Eye (tissue), 1 donor: ENCODE measurements at places on chromosomes 7 and 10.
A peak's percentile ranks its signal among the peaks of the same experiment; 100 is the strongest.

- no peak for DNase-seq
Observed at GRCh38 chr7:55400191-55400590, 35.1 kb downstream of the LANCL2 start.

GRCh38 chr7:30214651-30215137 is 69.7 kb upstream of the ZNRF2 start:
- no peak for DNase-seq

- DNase-seq, result peak; percentile 86
Observed at GRCh38 chr7:149147752-149148653, 750 bp downstream of the ZNF398 start.

GRCh38 chr7:89887489-89887888 is 266.8 kb upstream of the STEAP1 start:
- DNase-seq, result no peak

GRCh38 chr10:113278221-113278620 is 274.6 kb upstream of the HABP2 start:
- DNase-seq, result no peak

DNA sequence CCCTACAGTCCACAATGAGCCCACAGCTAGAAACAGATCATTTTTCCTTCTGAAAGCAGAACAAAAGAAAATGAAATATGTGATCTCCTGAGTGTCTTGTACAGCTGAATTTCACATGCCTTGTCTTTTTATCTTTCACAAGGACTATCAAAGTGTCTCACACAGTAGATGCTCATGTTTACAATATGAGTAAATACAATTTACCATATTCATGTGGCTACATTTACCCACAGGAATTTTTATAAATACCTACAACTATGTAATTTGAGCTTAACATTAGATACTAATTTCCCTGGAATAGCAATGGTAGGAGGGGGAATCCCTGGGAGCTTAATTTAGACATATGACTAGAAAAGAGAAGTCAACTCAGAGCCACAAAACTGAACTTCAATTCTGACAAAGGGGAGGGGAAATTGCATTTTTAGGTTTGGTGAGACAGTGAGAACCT is 186.2 kb downstream of the MACC1 start:
- DNase-seq, result no peak

- peak; percentile 95 for DNase-seq
Observed at GRCh38 chr10:129968853-129969183, 4.7 kb upstream of the EBF3 start.

- DNase-seq, result no peak
Observed at GRCh38 chr7:17402628-17403278, 104.3 kb downstream of the AHR start.

DNA sequence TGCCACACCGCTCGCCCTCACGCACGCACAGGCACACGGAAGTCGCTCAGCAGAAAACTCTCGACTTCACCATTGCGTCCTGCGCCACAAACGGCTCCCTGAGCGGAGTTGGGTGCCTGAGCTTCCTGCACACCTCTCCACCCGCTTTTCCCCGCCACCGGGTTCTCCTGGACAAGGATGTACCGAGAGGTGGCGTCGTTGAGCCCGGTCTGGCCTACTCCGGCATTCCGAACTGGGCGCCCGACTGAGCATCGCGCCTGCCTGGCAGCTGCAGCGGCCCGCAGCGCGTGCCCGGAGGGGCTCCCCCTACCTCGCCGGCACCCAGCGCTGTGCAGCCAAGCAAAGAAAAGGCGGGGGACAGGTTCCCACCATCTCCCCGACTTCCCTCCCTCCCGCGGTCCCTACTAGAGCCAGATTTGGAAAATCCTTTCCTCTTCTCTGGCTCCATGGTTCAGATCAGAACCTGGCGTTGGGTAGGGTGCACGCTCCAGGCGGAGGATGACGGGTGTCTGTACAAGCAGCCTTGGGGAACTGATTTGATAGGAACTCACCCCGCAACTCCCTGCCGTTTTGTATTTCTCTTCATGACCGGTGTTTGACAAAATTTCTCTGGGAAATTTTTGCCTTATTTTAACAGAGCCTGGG is 1.7 kb downstream of the SORCS3 start:
- DNase-seq, result peak; percentile 91

- DNase-seq, result no peak
Observed at GRCh38 chr10:69453795-69454194, 2.5 kb downstream of the TSPAN15 start.

- DNase-seq, result no peak
Observed at GRCh38 chr10:44950326-44951225, 9.0 kb upstream of the RASSF4 start.

GRCh38 chr10:100872034-100872791 is 40.5 kb upstream of the SLF2 start:
- DNase-seq, result peak; percentile 79

GRCh38 chr7:15743926-15744480 is 57.5 kb upstream of the MEOX2 start:
- DNase-seq, result no peak

DNA sequence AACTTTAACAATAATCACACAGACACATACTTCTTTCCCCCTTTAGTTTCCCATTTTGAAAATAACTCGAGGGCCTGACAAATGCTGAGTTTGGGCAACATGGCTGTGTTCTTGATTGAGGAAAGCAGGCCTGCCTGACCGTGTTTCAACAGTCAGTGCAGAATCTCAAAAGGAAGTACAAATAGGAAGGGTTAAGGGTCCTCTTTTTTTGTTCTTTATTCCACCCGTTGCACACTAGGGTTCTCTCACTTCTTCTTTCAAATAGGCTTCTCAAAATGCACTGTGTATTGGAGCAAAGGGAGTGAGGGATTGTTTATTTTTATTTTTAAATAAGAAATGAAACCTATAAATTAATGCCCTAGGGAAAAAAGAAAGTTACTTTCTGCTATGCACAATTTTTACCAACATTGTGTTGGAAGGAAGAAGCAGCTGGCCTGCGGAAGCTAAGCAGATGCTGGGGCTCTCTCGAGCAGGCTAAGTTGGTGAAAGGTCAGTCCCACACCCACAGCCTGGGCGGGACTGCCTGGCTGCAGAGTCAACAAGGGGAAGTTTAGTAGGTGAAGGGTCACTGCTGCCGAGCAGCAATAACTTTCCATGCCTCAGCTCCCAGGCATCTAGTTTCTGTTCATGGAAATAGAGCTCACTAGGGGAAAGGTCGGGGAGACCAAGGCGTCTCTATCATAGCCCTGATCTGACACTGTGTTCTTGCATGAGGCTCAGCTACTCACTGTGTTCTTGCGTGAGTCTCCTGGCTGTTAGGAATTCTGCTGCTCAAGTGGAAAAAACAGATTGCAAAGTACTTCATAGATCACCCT is 12.2 kb upstream of the PDK4 start:
- DNase-seq, result peak; percentile 87

GRCh38 chr10:6803427-6803783 is 223.3 kb upstream of the PRKCQ start:
- DNase-seq, result no peak

DNA sequence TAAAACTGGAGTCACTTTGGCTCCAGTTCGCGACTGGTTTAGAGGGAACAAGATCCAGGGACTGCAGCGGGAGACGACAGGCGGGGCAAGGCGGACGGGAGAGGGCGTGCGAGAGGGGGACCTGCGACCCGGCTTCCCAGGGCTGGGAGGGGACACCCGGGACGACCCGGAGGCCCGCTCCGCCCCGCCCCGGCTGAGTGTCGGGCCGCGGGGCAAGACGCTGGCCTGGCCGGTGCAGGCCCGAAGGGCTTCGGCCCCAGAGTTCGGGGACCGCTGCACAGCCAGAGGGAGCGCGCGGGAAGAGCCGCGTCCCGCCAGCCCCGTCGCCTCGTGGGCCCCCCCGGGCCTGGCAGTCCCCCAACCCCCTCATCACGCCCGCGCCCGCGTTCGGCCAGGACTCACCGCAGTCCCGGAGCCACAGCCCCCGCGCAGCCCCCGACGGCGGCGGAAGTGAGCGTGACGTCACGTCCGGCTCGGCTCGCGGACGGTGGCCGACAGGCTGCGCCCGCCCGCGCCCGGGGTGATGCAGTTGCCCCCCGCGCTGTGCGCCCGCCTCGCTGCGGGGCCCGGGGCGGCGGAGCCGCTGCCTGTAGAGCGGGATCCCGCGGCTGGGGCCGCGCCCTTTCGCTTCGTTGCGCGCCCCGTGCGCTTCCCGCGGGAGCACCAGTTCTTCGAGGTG is at the start of the genes TUBGCP2 and ZNF511:
Gene TUBGCP2 (minus strand): TSS at position 452 of the 679 bp plus-strand sequence. CDS start 5,931 bp downstream, outside the sequence.
Gene ZNF511 (plus strand): TSS at position 494 of the 679 bp plus-strand sequence. CDS start 30 bp downstream, at position 524.
- peak; percentile 94 for DNase-seq

GRCh38 chr10:71725998-71726579 is 6.5 kb upstream of the C10orf105 start:
- no peak for DNase-seq

- no peak for DNase-seq
Observed at GRCh38 chr10:99676895-99677294, 17.6 kb downstream of the ENTPD7 start.

DNA sequence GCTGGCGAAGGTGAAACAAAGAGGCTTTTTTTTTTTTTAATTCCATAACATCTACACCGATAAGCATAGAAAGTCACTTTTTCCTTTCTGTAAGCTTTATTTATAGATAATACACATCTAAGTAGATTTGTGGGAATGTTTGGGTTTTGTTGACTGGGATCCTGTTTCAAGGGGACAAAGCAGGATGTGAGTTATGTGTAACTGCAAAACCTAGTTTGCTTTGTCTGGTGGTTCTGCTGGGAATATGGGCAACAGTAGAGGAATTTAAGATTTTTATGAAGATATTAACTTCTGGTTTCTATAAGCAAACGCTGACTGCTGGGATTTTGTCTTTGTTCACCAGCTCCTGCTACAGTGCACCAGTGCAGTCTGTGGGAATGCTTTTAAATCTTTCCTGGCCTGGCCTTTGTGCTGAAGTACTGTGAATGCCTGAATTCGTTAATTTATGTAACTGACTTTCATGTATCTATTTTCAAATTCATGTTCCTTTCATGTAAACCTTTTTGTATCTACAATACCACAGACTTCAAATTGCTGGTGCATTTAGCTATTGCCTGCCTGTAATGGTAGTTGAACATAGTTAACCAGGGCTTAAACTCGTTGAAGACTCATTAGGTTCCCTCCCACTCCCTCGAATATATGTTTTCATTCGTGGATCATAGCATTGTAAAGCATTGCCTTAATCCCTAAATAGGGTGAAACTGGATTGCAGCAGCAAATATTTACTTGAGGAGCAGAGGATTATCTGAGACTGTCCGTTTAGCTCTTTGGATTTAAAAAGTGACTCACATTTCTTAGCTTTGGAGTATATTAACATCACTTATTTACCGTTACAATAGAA is 1.5 kb downstream of the KLHL7 start:
- peak; percentile 67 for DNase-seq

- DNase-seq, result peak; percentile 55
Observed at GRCh38 chr7:116984917-116985316, 31.6 kb downstream of the ST7 start.

- no peak for DNase-seq
Observed at GRCh38 chr7:15816835-15817426, 130.4 kb upstream of the MEOX2 start.

DNA sequence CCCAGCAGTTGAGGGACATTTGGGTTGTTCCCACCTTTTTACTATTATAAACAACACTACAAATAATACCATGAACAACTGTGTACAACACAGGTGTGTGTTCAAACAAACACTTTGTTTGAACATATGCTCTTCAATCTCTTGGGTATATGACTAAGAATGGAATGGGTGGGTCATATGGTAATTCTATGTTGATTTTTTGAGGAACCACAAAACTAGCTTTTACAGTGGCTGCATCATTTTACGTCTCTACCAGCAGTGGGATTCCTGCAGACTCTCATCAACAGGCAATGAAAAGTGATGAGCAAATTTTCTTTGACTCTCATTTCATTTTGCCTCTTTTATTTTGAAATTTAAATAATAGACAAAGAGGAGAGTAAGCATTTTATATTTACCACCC is 116.9 kb upstream of the KLF14 start:
- DNase-seq, result no peak

DNA sequence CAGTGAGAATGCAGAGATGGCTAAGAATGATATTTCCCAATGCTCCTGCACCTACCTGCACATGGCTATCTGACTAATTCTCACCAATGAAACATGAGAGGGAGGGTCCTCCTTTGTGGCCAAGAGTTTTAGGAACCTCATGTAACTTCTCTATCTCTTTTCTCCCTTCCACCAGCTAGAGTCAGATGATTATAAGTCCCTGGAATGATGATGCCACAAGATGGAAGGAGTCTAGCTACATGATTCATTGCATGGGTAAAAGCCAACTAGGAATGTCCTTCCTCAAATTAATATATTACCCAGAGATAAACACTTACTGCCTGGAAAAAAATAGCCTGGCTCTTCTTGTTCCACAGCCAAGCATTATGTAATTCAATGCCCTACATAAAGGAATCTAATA is 55.1 kb upstream of the AASS start:
- DNase-seq, result no peak

GRCh38 chr10:93947524-93947923 is 46.2 kb upstream of the PLCE1 start:
- peak; percentile 12 for DNase-seq

DNA sequence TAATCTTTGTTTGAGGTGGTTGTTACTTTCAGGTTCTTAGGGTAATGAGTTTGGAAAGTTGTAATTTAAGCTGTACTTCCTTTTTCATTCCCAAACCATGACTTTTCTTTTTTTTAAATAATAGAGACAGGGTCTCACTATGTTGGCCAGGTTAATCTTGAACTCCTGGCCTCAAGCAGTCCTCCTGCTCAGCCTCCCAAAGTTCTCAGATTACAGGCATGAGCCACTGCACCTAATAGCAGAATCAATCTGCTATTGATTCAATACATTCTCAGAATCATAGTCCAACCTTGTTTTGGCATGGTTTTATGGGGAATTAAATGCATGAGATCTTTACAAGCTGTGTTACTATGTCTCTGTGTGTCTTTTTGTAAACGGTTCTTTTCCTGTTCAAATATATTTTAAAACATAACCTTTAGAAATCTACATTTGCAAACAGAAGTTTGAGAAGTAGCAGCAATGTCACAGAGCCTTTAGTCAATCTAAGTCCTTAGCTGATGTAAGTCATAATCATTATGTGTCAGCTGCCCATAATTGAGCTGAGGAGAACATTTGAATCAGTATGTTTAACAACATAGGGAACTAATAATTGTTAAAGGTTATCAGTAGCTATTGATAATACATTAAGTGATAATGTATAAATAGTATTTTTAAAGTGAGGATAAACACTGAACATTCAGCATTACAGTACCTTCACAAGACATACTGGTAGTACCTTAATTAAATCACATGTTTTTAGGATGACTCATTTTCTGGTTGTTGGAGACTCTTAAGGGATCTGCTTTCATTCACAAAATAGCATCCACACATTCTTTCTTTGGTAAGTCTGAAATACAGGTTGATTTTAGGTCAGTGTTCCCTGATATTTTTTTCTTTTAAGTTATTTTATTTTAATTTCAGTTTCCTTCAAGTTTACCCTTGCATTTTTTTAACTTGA is 8.8 kb downstream of the INPP5F start:
- DNase-seq, result no peak

GRCh38 chr7:80677629-80678028 is 39.2 kb downstream of the CD36 start:
- no peak for DNase-seq

- DNase-seq, result peak; percentile 86
Observed at GRCh38 chr7:36037121-36037662, 115.9 kb upstream of the EEPD1 start.

- peak; percentile 52 for DNase-seq
Observed at GRCh38 chr7:82481499-82482097, 38.0 kb upstream of the CACNA2D1 start.
